Stimulated activated CD8-positive, alpha-beta memory T cell treated with anti-CD3 and anti-CD28 coated beads, Interleukin-7, amount 100 ng/mL, for 24 hours (primary cell): ENCODE measurements at places on chromosomes 6 and 20.

GRCh38 chr6:81242624-81243023, 509.9 kb downstream of the TENT5A start:
- DNase-seq = no peak

GRCh38 chr6:150722614-150723344, 123.1 kb downstream of the PLEKHG1 start:
- no peak for DNase-seq

GRCh38 chr20:48615871-48616270, 211.9 kb downstream of the PREX1 start:
- DNase-seq = no peak

- no peak for DNase-seq
Measured at GRCh38 chr6:90362318-90362717, 65.7 kb upstream of the BACH2 start.

- DNase-seq = no peak
Measured at GRCh38 chr20:51439160-51439689, 103.3 kb downstream of the NFATC2 start.

- DNase-seq = no peak
Measured at GRCh38 chr20:48461091-48461734, 366.6 kb downstream of the PREX1 start.

- DNase-seq = no peak
Measured at GRCh38 chr6:56043076-56043475, 167.7 kb upstream of the BMP5 start.

DNA sequence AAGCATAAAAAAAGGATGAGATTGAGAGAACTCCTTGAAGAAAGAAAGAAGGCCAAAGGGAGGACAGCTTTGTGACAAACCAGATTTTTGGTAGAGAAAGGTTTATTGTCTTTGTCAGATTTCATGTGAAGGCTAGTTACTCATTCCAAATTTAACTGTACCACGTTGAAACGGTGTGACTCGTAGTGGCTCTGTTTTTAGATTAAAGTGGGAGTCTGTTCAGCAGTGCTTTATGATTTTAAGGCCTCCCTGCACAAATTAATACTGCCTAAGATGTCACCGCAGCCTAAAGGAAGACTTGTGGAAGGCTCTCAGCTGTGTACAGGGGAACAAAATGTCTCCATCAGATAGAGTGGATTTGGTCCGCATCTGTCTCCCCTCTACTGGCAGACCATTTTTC, 35.9 kb downstream of the CDC40 start:
- no peak for DNase-seq

- no peak for DNase-seq
Measured at GRCh38 chr6:167094820-167095637, 27.9 kb upstream of the CCR6 start.

GRCh38 chr6:106922626-106923025, 51.9 kb downstream of the CD24 start:
- no peak for DNase-seq

GRCh38 chr20:63519668-63520503, 679 bp upstream of the PPDPF start:
- DNase-seq = no peak

DNA sequence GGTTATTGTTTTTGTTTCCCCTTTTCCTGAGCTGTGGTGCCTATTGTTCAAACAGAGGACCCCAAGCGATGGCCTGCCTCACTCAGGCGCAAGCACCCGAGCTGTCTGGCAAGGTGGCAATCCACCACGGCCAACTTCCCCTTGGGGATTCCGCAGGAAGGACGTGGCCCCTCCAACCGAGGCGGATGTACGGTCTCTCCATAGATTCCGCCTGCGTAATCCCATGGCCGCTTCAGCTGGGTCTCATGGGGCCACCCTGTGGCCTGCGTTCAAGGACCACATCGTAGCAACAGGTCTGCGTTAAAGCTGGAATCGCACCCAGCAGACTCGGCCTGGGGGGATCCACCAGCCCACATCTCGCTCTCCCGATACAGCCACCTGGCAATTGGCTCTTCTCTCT, 79.9 kb downstream of the CEBPB start:
- no peak for DNase-seq
